Activated T-helper 1 cell treated with Interleukin-2 at 50 U/mL for 16 hours (primary cell): ENCODE measurements at places on chromosomes 4 and X.

DNA sequence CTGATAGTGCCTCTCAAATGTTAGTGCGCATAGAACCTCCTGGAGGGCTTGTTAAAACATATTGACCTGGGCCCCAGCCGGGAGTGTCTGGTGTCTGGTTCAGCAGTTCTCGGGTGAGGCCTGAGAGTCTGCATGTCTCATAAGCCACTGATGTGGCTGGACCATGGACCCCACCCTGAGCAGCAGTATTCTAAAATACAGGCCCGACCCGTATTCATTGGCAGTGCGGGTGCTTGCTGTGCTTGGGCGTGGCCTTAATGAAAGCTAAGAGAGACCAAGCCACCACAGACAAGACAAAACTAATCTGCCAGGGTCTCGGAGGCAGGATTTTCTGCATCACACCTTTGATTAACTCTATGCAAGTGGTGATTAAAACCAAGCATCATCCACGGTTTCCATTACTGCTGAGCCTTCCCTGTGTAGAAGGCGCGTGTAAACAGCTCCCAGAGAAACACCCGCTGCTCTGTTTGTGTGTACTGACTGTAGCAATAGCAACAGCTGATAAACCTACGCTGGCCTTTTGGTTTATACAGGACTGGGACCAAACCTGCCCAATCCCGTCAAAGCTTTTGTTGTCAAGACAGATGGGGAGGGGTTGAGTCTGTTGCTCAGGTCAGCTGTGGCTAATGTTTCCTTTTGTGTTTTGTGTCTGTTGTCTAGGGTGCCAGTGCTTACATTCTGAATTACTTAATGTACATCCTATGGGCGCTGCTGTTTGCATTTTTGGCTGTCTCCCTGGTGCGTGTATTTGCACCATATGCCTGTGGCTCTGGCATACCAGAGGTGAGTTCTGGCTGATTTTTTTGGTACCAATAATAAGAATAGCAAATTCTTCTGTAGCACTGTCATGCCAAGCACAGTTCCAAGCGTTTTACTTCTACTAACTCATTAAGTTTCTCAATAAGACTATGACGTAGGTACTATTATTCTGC lies 40.8 kb downstream of the CLCN4 start:
- DNase-seq: no peak

DNA sequence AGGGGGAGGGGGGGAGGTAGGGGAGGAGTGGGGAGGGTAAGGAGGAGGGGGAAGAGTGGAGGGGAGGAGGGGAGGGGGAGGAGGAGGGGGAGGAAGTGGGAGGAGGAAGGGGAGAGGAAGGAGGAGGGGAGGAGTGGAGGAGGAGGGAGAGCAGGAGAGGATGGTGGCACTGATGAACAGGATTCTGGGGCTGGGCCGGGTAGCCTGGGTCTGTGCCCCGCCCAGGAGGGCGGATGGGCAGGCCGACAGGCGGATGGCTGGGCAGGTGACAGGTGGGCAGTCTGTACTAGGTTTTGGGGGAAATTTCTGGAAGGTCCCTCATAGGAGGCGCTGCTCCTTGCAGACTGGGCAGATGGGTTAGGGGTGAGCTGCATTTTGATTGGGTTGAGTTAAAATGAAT lies 66.0 kb upstream of the ADRA2C start:
- DNase-seq: no peak

DNA sequence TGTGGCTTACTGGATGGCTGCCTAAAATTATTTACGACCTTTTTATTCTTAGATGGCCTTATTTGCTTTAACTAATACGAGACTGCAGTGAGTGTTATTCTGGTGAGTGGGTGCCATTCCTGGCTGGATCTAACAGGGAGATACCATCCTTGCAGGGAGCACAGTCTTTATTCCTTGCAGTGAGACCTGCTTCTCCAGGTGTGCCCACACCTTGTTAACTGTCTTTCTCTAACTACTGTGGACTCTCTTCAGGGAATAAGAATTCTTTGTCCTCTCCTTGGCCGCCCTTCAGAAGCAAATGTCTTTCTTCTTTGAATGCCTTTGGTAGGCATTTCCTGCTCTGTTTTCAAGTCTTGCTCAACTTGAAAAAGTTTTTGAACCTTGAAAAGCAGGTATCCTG lies 34.1 kb upstream of the STOX2 start:
- no peak for DNase-seq

- DNase-seq: no peak
Measured at GRCh38 chr4:1090465-1091440, 22.6 kb downstream of the RNF212 start.

DNA sequence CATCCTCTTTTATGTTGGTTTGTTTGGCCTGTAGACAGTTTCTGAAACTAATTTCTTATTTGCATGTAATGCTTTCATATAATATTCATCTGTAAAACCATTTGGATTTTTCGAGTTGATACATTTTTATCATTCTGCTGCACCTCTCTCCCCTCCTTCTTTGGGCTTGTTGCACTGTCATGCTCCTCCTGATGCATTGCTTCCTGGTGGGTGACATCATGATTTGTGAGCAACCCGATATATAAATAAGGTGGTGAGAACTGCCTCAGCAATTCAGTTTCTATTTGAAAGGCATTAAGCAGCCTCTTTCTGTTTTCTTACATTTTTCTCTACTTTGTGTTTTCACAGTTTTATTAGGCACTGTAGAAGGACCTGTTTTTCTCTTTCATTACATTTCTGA lies 515.7 kb downstream of the RPA4 start:
- DNase-seq: no peak

GRCh38 chrX:38657562-38657961 lies 96.2 kb downstream of the TSPAN7 start:
- no peak for DNase-seq

GRCh38 chr4:52098618-52099017 lies 47.5 kb downstream of the SPATA18 start:
- no peak for DNase-seq

GRCh38 chr4:161320377-161320776 lies 843.4 kb downstream of the FSTL5 start:
- DNase-seq: no peak

GRCh38 chrX:149433451-149433850 lies 71.7 kb downstream of the IDS start:
- DNase-seq: no peak

DNA sequence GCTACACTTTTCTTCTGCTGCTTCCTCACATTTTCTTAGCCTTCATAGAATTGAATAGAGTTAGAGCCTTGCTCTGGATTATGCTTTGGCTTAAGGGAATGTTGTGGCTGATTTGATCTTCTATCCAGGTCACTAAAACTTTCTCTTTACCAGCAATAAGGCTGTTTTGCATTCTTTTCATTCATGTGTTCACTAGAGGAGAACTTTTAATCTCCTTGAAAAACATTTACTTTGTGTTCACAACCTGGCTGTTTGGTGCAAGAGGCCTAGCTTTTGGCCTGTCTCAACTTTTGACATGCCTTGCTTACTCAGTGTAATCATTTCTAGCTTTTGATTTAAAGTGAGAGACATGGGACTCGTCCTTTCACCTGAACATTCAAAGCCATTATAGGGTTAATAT lies 87.7 kb upstream of the RAB40AL start:
- DNase-seq: no peak

DNA sequence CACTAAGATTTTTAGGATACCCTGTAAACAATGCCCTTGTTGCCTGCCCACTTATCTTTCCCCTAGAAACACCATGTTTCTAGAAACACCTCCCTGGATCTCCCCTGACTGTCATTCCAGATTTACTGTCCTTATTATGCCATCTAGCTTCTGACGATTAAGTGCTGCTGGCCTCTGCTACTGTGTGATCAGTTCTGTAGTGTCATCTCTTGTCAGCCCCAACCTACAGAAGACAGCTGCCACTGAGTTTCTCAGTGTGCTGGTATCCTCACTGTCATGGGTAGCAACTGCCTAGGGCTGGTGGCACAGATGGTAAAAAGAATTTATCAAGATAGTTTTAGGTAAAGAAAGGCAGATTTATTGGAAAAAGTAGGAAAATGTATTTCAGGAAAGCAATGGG lies 68.7 kb upstream of the WWC2 start:
- no peak for DNase-seq

- no peak for DNase-seq
Measured at GRCh38 chr4:148530114-148530513, 87.9 kb upstream of the NR3C2 start.

- no peak for DNase-seq
Measured at GRCh38 chr4:2871466-2871865, 27.8 kb downstream of the ADD1 start.

DNA sequence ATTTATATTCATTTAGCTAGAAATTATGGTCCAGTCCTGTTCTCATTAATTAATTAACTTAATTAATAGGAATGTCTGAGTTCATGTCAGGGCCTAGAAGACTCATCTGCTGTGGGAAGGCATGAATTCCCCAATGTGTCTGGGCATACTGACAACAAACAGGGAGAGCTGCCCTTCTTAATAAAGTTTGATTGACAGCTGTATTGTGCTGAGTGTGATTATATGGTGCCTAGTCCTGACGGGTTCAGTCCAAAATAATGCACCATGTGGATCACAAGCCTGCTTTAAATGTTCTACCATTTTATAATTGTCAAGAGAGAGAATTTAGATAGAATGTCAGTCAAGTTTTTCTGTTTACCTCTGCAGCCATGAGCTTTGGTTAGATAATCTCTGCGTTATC lies 34.6 kb downstream of the ANXA10 start:
- no peak for DNase-seq

- no peak for DNase-seq
Measured at GRCh38 chr4:155134136-155134535, 74.3 kb upstream of the NPY2R start.

DNA sequence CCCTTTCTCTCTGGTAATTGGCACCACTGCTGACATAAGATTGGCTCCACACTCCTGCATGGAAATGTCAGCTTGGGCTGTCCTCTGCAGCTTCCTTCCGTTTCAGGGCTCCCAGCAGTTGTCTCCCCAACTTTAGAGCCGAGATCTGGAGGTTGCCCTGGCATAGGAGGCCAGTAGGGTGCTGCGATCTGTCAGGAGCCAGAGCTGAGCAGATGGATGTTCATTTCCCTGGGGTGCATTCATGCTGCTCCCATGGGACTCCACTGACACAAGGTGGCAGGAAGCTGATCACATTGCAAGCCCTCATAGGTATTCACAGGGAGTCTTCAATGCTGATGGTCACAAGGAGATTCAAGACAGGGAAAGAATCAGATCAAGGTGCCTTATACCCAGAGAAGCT lies 116.6 kb upstream of the RAI2 start:
- no peak for DNase-seq

DNA sequence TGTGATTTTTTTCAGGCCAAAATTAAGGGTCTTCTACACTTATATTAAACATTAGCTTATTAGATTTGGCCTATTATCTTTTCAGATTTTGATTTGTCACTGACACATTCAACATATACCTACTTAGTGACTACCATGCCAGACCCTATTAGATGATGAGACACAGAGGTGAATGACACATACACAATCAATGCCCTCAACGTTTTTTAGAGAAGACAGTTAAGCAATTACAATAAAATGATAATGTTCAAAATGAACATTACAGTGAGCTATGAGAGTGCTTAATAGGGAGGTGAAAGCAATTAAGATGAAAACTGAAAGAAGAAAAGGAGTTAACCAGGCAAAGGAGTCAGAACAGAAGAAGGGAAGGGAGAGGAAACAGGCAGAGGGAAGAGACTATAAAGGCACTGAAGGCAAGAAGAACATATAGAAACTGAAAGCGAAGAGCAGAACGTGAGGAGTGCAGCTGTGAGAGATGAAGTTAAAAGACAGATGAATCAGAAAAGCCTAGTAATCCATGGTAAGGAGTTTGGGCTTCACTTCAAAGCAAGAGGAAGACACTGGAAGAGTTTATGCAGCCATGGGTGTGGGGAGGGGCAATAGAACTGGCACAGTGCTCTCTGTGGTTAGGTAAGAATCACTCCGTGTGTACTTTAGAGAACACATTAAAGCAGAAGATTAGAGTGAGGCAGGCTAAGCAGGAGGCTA lies 119.0 kb downstream of the REELD1 start:
- DNase-seq: no peak

DNA sequence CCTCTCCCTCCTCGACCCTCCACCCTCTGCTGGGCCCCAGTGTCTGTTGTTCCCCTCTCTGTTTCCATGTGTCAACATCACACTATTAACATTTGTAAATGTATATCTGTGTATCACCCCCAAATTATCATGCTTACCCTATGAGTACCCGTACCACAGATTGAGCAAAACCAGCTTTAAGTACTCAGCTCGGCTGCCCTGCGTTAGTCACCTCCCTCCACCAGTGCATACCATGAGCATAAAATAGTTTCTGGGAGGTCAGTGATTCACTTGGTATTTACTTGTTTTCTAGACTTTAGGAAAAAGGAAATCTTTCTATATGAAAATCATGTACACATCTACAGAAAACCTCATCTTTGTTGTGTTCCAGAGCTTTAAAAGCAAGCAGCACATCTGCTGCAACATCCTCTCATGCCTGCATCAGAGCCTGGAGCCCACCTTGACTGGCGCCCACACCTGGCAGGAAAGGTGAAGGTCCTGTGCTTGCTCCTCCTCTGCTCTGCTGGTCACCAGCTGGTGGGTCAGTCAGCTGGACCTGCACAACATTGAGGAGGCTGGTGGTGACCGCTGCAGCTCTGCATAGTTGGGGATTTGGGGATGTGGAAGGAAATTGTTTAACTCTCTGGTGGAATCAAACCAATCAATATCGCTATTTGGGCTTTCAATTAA lies 214.4 kb upstream of the KLF3 start:
- DNase-seq: no peak

GRCh38 chr4:107130157-107130556 lies 94.0 kb upstream of the DKK2 start:
- DNase-seq: no peak

DNA sequence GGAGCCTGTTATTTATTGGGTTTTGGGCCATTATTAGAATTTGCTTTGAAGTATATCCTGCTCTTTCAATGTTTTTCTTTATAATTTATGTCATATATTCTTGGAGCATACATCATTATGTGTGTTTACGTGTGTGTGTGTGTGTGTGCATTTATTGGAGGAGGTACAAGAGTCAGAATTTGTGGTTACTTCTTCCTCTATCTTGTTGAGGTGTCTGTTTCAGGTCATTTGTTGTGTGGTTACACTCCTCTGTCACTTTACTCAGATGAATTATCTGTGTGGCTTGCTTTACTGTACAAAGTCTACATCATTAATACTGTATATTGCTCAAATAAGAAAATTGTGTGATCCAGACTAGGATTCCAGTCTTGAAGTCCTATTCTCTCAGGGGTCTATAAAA lies 1957.4 kb upstream of the TENM3 start:
- no peak for DNase-seq

DNA sequence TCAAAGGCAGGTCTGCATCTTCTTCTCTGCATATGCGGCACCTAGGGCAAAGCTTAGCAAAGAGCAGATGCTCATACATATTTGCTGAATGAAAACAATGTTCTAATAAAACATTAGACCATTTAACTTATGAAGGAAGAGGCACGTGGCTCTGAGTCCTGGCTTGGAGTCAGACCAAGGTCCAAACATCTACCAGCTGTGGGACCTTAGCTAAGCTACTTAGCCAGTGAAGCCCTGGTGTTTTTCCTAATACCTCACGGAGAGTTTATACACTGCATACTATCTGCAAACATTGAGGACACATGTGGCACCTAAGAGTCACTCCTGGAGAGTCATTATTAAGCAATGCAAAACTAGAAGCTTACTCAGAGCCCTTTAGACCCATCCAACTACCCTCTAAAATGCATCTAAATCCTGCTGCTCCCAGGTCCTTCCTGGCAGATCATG lies 9.0 kb downstream of the PDGFC start:
- no peak for DNase-seq
